ENCODE measurements at places on chromosomes 7 and 10. TPM values are rescaled to one million over a fixed set of nuclear protein-coding genes. Genes with fewer than 3 reads are reported as not detected.

Gene HDAC9
- 9.4 TPM for total RNA-seq

Gene ADCYAP1R1
- total RNA-seq: 14.6 TPM

Gene PPP1R17
- 2.5 TPM for total RNA-seq

Gene FAM25G
- total RNA-seq: not detected

Gene UNC5B
- 31.8 TPM for total RNA-seq

Gene ADAMTS14
- 2.3 TPM for total RNA-seq

Gene CCDC126
- 4.2 TPM for total RNA-seq

Gene PTEN
- 48.7 TPM for total RNA-seq

Gene GPR85
- total RNA-seq: 0.54 TPM

Gene ASB13
- total RNA-seq: 22.2 TPM

Gene CCDC172
- 3.6 TPM for total RNA-seq

DNA sequence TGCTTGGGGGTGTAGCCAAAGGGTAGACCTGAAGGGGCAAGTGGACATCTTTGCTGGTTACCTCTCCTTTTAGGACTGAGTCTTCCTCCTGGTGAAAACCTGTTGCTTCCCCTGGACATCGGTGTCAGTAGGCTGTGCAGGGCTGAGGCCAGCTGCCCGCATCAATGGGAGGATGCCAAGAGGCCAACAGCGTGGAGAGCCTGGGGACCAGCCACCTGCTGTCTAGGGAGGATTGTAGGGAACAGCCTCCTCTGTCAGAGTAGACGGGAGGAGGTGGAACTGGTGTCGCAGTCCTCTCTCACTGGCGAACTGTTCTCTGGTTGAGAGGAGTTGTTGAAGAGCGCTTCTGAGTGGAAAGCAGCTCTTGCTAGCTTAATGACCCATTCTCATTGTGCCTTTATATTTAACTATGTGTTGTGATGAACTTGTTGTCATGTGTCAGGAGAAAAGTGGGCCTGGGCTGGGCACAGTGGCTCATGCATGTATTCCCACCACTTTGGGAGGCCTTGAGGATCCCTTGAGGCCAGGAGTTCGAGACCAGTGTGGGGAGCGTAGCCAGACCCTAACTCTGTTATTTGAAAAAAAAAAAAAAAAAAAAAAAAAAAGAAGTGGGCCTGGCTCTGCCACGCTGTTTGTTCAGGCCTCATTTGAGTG, 1.8 kb downstream of the SUFU start:
- H3K36me3 ChIP-seq: peaks cover 6% of the 10 kb centered on the region
- no peak for DNase-seq
- H3K4me3 ChIP-seq: no peak overlapping the region
- H3K27ac ChIP-seq: no peak overlapping the region

DNA sequence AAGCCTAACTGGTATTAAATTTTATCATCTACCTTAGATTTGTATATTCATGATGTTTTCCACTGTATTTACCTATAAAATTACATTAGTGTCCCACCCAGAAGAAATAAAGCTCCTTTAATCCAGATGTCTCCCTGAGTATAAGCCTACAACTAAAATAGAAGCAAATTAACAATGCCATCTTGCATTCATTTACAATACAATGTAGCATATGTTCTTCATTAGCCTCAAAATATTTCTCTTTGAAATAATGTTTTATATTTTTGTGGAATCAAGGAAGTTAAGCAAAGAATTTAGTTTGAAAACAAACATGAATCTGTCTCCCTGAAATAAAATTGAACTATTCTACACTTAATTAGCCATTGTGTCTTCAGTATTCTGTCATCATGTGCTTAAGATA, 112.3 kb downstream of the CACNA2D1 start:
- no peak overlapping the region for H3K4me3 ChIP-seq
- peaks cover 4% of the 10 kb centered on the region for H3K4me1 ChIP-seq
- no peak overlapping the region for H3K27ac ChIP-seq
- H3K27me3 ChIP-seq: no peaks in the 10 kb centered on the region
- no peaks in the 10 kb centered on the region for H3K36me3 ChIP-seq

DNA sequence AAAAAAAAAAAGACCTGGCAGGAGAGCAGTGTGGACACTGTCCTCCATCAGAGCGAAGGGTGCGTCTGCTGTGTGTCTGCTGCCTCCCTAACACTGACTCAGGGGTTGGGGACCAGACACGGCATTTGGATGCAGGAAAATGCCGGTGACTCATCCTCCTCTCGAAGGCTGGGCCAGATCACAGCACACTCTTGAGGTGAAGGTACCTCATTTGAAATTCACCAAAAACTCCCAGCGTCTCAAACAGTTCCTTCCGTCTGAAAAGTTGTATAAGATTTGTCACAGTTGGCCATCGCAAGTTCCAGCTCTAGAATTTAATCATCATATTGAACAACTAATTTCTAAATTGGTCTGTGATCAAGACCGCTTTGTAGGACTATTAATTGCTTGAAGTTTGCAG, 118.1 kb upstream of the LYZL2 start:
- H3K27me3 ChIP-seq: no peaks in the 10 kb centered on the region
- H3K4me1 ChIP-seq: no peaks in the 10 kb centered on the region
- DNase-seq: no peak

- no peak overlapping the region for H3K4me3 ChIP-seq
- no peaks in the 10 kb centered on the region for H3K36me3 ChIP-seq
- DNase-seq: no peak
- no peak overlapping the region for H3K27ac ChIP-seq
- no peaks in the 10 kb centered on the region for H3K27me3 ChIP-seq
- H3K4me1 ChIP-seq: no peaks in the 10 kb centered on the region
These were observed 45.3 kb upstream of the MALRD1 start for GRCh38 chr10:19003341-19003740.

GRCh38 chr10:128973221-128973620, 493.8 kb upstream of the MGMT start:
- no peaks in the 10 kb centered on the region for H3K27me3 ChIP-seq
- no peaks in the 10 kb centered on the region for H3K36me3 ChIP-seq
- 0 out of 2 replicates have a peak, but pooled peaks cover 2% of the 10 kb centered on the region for H3K4me1 ChIP-seq
- DNase-seq: no peak
- no peak overlapping the region for H3K4me3 ChIP-seq

- no peaks in the 10 kb centered on the region for H3K36me3 ChIP-seq
- DNase-seq: no peak
- no peak overlapping the region for H3K27ac ChIP-seq
- no peaks in the 10 kb centered on the region for H3K27me3 ChIP-seq
These were observed 215.6 kb downstream of the TAX1BP1 start for GRCh38 chr7:27955596-27955995.

- H3K4me3 ChIP-seq: no peak overlapping the region
- no peaks in the 10 kb centered on the region for H3K36me3 ChIP-seq
- DNase-seq: no peak
These were observed 86.3 kb downstream of the GPR158 start for GRCh38 chr10:25261110-25261509.

DNA sequence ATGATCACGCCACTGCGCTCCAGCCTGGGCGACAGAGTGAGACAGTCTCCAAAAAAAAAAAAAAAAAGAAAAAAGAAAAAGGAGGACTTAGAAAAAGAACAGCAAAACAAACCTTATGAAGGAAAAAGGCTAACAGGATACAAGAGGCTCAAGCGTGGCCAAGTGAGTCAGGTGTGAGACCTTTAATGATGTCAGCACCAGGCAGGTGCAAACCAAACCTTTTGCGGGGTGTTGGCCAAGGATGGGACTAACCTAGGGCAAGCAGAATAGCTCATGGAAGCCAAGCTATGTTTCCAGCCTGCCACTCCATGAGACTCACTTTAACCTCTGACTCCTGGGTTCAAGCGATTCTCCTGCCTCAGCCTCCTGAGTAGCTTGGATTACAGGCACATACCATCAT, 11.3 kb upstream of the GNA12 start:
- no peak overlapping the region for H3K27ac ChIP-seq
- no peaks in the 10 kb centered on the region for H3K36me3 ChIP-seq
- no peaks in the 10 kb centered on the region for H3K27me3 ChIP-seq
- no peak for DNase-seq

- no peaks in the 10 kb centered on the region for H3K27me3 ChIP-seq
- H3K36me3 ChIP-seq: no peaks in the 10 kb centered on the region
- DNase-seq: peak; percentile 61
- H3K4me3 ChIP-seq: peak overlapping the region; percentile 24
- no peak overlapping the region for H3K27ac ChIP-seq
These were observed 53.0 kb upstream of the TNKS2 start for GRCh38 chr10:91745090-91745831.

DNA sequence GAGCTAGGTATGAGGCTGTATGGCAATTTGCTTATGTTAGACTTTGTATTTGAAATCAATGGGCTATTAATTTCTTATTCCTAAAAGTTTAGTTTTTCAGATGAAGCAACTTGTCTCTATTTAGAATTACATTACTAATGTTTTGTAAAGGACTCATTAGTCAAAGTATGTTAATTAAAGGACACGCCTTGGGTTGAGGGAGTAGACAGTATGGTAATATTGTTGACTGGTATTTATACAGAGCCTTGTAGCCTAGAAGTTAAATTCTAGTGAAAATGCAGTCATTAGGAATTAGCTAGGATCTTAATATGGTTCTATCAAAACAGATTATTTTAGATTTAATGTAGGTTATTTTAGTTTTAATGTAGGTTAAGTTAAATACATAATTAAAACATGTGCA, 6.2 kb downstream of the CDK14 start:
- H3K27ac ChIP-seq: no peak overlapping the region
- no peak overlapping the region for H3K4me3 ChIP-seq
- peaks cover 4% of the 10 kb centered on the region for H3K4me1 ChIP-seq
- no peaks in the 10 kb centered on the region for H3K27me3 ChIP-seq
- no peaks in the 10 kb centered on the region for H3K36me3 ChIP-seq
- no peak for DNase-seq

- no peak overlapping the region for H3K27ac ChIP-seq
- H3K4me3 ChIP-seq: no peak overlapping the region
- no peaks in the 10 kb centered on the region for H3K36me3 ChIP-seq
- no peaks in the 10 kb centered on the region for H3K27me3 ChIP-seq
These were observed 32.5 kb downstream of the C7orf33 start for GRCh38 chr7:148622887-148623585.

- H3K4me3 ChIP-seq: no peak overlapping the region
- H3K27ac ChIP-seq: no peak overlapping the region
- no peaks in the 10 kb centered on the region for H3K4me1 ChIP-seq
- H3K36me3 ChIP-seq: no peaks in the 10 kb centered on the region
These were observed 516.7 kb downstream of the ADRA2A start for GRCh38 chr10:111593578-111593977.

DNA sequence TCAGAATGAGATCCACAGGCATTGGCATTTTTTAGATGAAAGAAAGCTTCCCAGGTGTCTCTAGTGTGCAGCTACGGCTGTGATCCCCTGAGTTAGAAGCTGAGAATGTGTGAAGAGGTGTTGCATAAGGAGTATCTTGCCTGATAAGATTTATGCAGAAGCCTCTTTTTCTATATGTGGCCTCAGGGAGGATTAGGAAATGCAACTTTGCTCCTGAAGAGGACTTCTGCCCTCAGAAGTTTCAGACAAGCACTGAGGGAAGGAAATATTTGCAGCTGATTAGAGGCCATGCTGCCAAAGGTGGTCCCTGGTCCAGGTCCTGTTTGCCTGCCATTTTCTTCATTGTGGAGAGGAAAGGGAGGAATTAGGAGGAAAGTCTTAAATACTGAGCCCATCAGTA, 551.8 kb downstream of the PHTF2 start:
- no peak overlapping the region for H3K27ac ChIP-seq
- no peak for DNase-seq
- H3K4me1 ChIP-seq: no peaks in the 10 kb centered on the region
- H3K4me3 ChIP-seq: no peak overlapping the region
- H3K36me3 ChIP-seq: no peaks in the 10 kb centered on the region

DNA sequence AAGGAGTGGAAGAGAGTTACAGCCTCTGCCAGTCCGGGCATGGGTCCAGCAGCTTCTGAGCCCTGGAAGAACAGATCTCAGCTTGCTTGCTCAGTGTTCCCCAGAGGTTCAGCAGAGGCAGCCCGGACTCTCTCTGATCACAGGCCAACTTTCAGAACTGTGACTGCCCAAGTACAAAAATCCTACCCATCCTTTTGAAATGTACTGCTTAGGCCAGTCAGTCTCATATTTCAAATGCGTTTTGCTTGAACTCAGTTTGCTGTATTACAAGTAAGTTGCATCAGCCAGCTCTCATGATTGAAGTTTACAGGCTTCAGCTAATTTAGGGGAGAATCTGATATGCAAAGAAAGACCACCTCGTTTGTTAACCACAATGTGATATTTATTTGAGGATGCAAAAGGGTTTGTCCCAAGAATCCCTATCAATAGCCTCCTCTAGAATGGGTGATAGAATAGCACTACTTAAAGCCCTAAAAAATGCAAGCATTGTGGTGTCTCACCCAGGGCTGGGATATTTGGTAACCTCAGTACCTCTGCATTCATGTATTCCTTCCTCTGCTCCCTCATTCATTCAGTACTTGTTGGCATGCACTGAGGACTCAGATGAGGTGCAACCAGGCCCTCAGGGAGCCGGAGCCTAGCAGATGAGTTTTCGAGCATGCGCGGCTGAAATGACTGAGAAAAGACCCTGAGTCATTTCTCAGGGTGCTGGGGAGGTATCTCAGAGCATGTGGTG, 7.0 kb downstream of the AIMP2 start:
- no peaks in the 10 kb centered on the region for H3K27me3 ChIP-seq
- H3K4me3 ChIP-seq: no peak overlapping the region
- no peak overlapping the region for H3K27ac ChIP-seq
- H3K4me1 ChIP-seq: peaks cover 1% of the 10 kb centered on the region

DNA sequence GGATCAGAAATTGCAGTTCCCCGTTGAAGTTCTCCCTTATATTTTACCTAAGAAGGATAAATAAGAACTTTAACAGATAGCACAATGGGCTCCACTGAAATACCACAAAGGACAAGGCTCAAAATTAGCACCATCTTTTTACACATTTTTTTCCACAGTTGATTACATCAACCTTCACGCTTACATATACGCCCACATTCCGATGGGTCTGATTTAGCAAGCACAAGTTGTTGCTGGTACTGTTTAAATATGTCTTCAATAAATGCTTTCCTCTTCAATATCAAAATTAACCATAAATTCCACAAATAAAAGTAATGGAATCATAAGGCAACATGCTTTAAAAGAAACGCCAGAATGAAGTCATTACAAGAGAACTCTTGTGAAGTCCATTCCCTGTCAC, 79.5 kb downstream of the NEBL start:
- no peak for DNase-seq
- no peaks in the 10 kb centered on the region for H3K27me3 ChIP-seq
- no peaks in the 10 kb centered on the region for H3K4me1 ChIP-seq

DNA sequence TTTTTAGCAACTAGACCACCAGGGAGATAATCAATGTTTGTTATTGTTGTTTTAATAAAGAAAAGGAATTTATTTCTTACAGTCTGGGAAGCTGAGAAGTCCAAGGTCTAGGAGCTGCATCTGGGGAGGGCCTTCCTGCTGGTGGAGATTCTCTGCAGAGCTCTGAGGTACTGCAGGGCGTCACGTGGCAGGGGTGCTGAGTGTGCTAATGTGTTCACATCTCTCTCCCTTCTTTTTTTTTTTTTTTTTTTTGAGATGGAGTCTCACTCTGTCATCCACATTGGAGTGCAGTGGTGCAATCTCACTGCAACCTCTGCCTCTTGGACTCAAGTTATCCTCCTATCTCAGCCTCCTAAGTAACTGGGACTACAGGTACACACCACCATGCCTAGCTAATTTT, 150.9 kb upstream of the TRIM24 start:
- H3K27ac ChIP-seq: no peak overlapping the region
- no peak for DNase-seq
- H3K4me3 ChIP-seq: no peak overlapping the region
- H3K4me1 ChIP-seq: no peaks in the 10 kb centered on the region
- no peaks in the 10 kb centered on the region for H3K27me3 ChIP-seq
